NCI-H510A treated with DMSO at 0.1 percent for 48 hours (cell line): ENCODE measurements at places on chromosomes 6 and 20.

DNA sequence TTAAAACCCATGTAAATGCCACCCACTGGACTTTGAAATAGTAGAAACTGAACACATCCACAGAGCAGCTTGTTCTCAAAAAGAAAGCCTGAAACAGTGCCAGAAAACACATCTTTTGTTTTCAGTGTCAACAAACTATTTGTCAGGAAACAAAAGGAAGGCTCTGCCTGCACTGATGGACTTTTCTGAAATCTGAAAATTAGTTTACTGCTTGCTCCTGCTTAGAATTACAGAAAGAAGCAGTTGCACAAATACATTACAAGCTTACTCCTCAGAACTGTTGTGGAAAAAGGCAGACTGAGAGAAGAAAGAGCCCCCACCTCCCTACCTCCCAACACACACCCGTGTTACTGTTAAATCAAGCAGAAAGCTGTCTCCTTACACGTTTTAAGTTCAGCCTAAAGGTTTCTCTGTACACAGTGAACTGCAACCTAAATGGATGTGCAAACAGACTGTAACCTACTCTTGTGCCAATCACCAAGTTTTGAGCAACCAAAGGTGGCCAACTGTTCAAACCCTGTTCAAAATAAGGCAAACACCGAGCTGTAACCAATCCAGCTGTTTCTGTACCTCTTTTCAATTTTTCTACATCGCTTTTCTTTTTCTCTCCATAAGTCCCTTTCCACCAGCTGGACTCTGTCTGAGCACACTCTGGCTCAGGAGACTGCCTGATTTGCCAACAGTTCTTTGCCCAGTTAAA, 43.7 kb downstream of the FRK start:
- no peak for DNase-seq

GRCh38 chr6:36624461-36625157, 30.4 kb downstream of the SRSF3 start:
- no peak for DNase-seq

- no peak for DNase-seq
Measured at GRCh38 chr6:57248311-57248895, 26.3 kb upstream of the RAB23 start.

GRCh38 chr20:50680105-50680960, 11.0 kb downstream of the RIPOR3 start:
- DNase-seq: no peak

DNA sequence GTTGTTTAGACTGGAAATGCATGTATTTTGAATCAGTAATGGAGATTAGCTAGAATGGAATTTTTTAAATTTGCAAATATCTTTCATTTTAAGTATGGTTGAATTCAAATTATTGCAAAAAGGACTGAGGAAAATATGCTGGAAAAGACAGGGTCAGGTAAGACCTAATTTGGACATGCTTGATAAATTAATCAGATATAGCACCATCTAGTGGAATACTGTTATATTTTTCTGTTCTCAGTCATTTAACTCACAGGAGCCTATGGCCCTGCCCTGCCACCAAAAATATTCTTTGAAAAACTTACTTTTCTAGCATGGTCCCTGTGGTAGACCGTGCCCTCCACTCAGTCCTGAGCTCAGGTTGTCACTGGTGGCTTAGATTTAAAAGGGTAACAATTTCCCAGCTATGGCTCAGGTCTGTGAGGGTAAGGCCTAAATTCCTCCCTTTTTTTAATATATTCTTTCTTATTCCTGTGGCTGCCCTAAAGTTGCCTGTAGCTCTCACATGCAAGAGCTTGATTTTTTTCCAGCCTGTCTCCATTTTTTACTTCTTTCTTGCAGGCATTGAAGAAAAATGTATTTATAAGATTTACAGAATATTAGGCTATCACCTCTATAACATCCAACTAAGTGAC, 25.3 kb upstream of the KIAA1586 start:
- peak; percentile 85 for DNase-seq

- no peak for DNase-seq
Measured at GRCh38 chr6:29547573-29547972, 12.0 kb downstream of the UBD start.

- peak; percentile 32 for DNase-seq
Measured at GRCh38 chr6:123811378-123811777, 7.7 kb downstream of the NKAIN2 start.

- DNase-seq: no peak
Measured at GRCh38 chr6:119020597-119021561, 57.6 kb downstream of the FAM184A start.
